ENCODE measurements at places on chromosomes 16 and 17.

DNA sequence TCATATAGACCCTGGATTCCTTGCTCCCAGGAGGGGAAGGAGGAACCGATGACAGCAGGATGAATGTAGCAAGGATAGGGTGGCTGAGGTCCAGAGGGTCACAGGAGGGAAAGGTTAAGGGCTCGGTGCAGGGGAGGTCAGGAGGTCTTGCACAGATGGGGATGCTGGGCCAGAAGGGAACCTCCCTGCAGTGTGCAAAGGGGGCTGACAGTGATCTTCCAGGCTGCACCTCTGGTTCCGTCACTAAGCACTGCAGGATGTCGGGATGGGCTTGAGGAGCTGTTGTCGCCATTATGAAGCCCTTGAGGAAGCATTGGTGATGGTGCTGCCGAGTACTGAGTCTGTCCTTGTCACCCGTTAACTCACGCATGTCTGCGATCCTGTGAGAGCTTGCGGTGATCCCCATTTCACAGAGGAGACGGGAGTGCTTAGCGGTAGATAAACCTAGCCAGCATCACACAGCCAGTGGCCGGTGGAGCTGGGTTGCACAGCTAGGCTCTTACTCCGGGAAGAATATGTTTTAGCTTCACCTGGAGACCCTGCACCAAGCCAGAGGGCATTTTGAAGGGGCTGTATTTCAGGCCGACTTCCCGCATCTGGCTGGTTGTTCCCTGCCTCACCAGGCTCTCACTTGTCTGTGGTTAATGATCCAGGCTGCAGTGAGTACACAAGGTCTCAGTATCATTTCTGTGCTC lies 120.4 kb downstream of the SNX29 start:
- DNase-seq: no peak

- no peak for DNase-seq
Measured at GRCh38 chr17:40174514-40174913, 2.8 kb upstream of the RAPGEFL1 start.

DNA sequence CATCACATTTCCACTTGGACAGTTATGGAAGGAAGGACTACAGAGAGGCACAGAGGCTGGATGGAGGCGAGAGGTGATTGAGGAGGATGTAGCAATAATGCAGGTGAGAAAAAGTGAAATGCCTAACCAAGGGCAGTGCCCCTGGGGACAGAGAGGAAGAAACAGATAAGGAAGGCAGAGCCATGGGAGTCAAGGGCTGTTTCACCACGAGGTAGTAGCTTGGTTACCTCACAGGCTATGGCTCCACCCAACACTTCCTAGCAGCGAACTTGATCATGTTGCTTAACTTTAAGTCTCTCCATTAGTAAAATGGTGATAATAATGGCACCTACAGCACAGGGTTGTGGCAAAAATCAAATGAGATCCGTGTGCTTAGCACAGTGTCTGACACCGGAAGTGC lies 83.9 kb downstream of the YPEL2 start:
- DNase-seq: no peak

- no peak for DNase-seq
Measured at GRCh38 chr16:66845080-66845410, 831 bp downstream of the CA7 start.

DNA sequence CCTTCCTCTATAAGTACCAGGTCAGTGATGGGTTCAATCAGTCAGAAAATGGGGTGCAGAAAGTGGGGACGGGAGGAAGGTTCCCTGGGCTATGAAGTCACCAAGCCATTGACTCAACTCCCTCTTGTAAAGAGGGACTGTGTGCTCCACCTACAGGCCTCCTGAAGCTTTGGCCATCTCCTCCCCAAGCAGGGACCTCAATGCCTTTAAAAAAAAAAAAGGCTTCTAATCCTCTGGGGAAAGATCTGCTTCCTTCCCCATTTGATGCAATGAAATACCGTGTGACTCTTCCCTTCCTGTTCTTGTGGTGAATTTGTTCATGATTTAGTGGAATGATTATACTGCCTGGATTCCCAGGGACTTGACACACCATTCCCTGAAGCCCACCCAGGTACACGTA lies 30.8 kb downstream of the VWA3A start:
- no peak for DNase-seq

DNA sequence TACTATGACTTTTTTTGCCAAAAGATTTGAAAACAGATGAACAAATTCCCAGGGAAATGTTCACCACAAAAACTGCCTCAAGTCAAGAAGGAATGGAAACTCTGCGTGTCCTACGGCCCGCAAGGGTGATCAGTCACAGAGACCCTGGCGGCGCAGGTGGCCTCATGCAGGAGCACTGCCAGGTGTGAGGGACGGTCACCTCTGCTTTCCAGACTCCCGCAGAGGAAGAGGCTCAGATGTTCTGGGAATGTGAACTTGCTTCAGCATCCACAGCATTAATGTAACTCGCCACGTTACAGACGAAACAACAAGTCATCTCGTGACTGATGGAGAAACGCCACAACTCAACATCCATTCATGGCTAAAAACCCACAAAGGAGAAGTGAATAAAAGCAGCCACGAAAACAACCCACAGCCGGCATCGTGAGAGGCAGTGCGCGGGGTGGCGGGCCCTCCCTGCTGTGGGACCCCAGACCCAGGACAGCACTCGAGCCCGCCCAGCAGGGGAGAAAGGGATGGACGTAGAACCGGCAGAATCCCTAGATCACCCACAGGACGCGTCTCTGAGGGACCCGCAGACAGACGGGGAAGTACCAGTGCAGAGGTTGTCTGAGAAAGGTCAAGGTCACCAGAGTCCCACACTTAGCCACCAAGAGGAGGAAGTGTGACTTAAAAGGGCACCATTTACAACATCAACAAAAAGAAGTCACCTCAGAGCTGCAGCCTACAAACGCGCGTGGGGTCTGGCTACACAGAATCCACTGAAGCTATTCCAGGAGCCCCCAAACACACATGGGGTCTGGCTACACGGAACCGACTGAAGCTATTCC lies 76.9 kb upstream of the GNG13 start:
- DNase-seq: no peak

GRCh38 chr16:2478279-2478678 lies 3.4 kb downstream of the TBC1D24 start:
- no peak for DNase-seq

GRCh38 chr17:1008008-1008761 lies 11.3 kb downstream of the TIMM22 start:
- peak; percentile 55 for DNase-seq

DNA sequence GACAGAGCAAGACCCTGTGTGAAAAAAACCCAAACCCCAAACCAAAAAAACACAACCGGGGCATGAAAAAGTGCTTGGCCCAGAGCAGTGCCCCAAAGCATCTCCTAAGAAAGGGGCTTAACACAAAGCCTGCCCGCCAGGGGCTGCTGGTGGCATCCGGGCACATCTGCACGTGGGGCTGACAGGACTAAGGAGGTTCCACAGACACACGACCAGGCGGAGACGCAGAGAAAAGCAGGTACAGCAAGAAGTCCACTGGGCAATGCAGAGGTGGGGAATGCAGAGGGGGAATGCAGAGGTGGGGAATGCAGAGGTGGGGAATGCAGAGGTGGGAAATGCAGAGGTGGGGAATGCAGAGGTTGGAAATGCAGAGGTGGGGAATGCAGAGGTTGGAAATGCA lies 109.2 kb downstream of the ZNF778 start:
- DNase-seq: no peak

DNA sequence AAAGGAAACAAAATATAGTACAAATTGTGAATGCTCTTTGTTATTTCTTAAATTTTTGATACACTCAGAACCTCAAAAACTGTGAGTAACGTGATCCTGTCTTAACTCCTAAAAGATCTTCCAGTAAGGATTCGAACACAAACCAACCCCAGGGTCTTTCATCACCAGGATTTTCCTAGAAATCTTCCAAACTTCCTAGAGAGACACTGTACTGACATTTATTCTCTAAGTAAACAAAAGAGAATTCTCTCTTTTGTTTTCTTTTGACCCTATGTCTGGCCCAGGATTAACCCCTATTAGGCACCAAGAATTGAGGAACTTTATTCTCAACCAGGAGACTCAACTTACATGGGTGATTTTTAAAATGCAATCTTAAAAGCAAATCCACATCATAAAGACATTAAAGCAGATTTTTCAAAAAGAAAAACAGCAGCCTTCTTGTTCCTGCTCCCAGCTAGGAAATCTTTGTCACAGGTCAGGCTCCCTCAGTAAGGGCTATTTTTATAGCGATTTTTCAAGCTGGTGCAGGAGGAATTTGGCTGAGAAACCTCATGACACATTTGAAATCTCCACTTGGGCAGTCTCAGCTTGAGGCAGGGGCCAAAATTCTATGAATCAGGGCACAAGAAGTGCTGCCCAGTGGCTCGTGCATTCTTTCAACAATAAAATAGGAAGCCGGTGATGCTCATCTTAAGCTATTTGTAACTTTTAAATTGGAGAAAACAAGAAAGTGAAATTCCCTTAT lies 6.2 kb upstream of the SMG1 start:
- no peak for DNase-seq

DNA sequence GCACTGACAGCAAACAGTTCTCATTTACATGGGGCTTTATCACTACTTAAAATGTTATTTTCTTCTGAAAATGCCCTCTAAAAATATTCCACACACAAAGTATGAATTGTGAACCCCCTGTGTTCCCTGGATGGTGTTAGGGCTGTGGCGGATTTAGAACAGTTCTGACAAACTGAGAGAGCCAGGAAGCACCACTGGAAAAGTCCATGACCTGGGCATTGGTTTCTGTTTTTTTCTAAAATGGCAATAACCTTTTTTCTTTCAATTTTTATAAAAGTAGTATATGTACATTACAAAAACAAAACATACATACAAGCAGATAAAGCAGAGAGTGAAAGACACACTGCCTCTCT lies 21.0 kb upstream of the ERN1 start:
- no peak for DNase-seq

DNA sequence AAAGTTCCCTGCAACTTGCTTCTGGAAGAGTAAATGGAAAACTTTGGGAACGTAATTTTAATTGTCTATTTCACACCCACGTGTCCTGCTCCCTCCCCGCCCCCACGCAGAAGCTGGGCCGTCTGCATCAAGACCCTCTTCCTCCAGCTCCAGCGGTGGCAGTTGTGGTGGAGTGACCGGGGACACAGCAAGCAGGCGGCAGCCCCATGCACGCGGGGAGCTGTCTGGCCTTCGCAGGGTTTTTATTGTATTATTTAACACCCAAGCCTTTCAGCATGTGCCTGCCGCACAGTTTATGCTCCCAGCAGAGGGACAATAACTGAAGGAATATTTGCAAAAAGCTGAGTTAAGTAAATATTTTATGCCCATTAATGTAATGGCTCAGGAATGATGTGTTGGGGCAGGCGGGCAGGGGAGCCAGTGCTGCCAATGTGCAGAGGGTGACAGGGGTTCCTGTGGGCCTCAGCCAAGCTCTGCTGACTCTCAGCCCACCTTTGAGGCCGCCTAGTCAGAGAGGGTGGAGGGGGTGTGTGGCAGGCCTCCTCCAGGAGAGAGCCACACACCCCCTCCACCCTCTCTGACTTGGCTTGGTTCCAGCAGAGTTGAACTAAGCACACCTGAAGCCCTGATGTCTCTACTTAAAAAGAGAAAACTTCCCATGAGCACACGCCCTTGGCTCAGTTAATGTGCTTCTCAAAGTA lies 32.4 kb upstream of the ENPP7 start:
- DNase-seq: no peak

GRCh38 chr16:50901062-50901461 lies 159.2 kb downstream of the CYLD start:
- no peak for DNase-seq

GRCh38 chr16:1184156-1184868 lies 31.4 kb downstream of the CACNA1H start:
- no peak for DNase-seq

- no peak for DNase-seq
Measured at GRCh38 chr16:8763899-8764298, 33.5 kb downstream of the TMEM186 start.

- DNase-seq: no peak
Measured at GRCh38 chr17:50316016-50316587, 29.8 kb upstream of the XYLT2 start.

DNA sequence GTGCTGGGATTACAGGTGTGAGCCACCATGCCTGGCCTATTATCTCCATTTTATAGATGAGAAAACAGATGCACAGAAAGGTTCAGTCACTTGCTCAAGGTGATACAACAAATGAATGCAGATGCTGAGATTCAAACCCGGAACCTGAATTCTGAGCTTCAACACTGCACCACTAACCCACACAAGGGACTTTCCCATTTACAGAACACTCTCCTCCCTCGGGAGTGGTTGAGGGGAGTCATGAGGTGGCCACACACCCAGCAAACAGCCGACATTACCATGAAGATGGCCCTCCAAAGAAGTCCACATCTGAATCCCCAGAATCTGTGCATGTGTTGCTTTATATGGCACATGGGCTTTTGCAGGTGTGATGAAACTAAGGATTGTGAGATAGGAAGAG lies 9.1 kb downstream of the BCL7C start:
- DNase-seq: no peak

DNA sequence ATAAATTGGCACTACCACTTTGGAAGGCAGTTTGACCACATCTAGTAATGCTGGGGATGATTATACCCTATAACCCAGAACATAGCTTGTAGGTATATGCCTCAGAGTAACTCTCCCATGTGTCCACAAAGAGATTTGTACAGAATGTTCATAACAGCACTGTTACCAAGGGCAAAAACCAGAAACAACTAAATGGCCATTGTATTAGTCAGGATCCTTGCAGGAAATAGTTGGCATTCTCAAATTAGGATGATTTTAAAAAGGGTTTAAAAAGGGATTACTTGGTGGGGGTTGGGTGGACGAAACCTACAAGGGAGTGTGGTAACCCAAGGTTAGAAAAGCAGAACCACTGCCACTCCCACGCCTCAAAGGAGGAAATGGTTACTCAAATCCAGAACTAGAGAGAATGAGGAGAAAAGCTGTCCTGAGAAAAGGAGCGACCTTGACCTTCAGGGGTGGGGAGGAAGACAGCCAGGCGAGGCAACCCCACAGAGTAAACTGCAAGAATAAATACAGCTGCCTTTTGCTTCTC lies 2.1 kb downstream of the CPPED1 start:
- no peak for DNase-seq

- no peak for DNase-seq
Measured at GRCh38 chr16:22014271-22014873, 6.5 kb downstream of the MOSMO start.

DNA sequence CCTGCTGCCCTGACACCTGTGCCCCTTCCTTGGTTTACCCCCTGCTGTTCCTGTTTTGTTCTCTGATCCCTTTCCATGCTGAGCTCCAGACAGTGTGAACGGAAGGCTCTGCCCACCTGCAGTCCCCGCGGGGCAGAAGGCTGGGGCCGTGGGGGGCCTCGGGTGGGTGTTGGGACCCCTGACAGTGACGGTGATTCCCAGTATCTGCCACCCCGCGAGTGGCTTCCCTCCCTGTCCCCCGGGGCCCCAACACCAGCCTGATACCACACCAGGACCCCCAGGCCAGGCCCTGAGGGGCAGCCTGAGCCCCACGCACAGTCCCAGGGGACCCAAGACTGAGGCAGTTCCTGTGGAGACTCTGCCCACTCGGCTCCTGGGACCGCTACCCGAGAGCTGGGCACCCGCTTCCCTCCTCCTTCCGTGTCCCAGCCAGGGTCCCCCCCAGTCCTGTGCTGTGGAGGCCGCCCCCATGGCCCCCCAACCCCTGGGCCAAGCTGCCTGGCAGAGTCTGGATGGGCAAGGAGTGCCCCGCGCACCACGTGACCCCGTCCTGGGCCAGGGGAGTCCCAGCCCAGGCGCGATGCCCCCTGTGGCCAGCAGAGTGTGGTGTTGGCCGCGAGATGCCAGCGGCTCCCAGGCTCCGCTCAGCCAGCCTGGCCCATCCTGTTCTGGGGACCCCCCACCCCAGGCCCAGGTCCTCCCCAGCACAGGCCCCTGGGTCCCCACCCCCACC lies 10.0 kb upstream of the C1QTNF8 start:
- DNase-seq: peak; percentile 42

- peak; percentile 28 for DNase-seq
Measured at GRCh38 chr16:2339521-2340484, 725 bp downstream of the ABCA3 start.
